ENCODE measurements at places on chromosomes 1 and 21.

- no peak for DNase-seq
Measured at GRCh38 chr1:91548376-91549040, 47.9 kb downstream of the CDC7 start.

DNA sequence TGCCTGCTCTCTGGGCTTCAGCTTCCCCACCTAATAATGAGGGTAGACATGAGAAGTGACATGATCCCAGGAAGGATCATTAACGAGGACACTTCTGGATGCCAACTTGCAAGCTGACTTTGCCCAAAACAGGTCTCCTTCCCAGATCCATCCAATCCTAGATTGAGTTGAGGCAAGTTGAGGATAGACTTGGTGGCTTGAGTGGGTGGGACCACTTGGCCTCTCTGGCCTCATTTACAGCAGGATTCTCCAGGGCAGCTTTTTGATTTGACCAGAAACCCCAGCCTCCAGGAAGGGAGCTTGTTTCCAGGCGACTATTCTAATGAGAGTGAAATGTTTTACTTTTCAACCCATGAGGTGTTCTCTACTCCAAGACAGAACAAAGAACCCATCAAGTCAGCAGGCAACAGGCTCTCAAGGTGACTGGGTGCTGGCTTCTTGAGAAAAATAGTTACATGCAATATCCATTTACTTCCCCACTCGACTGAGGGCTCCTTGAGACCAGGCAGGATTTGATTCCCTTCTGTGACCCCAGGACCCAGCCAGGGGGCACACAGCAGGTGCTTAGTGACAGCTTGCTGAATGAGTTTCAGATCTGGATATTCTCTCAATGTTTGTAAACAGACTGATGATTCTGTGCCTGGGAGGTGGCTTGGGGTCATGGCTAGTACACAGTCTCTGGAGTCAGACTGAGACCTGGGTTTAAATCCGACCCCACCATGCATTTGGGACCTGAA is 128.2 kb downstream of the DMRTB1 start:
- DNase-seq, result no peak

DNA sequence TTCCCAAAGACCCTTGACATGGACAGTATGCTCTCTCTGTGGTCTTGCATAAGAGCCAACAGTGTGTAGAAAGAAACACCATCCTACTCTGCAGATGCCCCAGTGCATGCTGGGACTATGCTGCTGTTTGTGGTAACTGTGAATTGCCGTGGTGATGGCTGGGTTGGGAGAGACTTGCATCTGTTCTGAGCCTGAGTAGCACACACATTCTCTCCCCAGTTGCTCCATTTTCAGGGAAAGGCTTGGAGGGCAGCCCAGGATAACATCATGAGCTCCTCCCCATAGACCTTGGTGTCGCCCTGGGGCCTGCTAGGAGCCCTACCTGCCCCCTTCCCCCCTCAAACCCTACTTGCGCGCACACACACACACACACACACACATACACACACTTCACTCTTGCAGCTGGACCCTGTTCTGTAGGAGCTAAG is 120.9 kb upstream of the IPO9 start:
- no peak for DNase-seq

- no peak for DNase-seq
Measured at GRCh38 chr1:174990382-174990999, 9.3 kb upstream of the CACYBP start.

DNA sequence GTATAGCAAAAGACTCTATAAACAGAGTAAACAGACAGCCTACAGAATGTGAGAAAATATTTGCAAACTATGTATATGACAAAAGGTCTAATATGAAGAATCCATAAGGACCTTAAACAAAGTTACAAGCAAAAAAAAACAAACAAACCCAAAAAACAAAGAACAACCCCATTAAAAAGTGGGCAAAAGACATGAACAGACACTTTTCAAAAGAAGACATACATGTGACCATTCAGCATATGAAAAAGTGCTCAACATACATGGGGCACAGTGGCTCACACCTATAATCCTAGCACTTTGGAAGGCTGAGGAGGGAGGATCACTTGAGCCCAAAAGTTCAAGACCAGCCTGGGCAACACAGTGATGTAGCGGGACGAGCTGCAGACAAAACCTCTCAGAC is 17.9 kb upstream of the OR2B11 start:
- no peak for DNase-seq

- DNase-seq, result no peak
Measured at GRCh38 chr1:117150316-117150715, 28.8 kb upstream of the TRIM45 start.

DNA sequence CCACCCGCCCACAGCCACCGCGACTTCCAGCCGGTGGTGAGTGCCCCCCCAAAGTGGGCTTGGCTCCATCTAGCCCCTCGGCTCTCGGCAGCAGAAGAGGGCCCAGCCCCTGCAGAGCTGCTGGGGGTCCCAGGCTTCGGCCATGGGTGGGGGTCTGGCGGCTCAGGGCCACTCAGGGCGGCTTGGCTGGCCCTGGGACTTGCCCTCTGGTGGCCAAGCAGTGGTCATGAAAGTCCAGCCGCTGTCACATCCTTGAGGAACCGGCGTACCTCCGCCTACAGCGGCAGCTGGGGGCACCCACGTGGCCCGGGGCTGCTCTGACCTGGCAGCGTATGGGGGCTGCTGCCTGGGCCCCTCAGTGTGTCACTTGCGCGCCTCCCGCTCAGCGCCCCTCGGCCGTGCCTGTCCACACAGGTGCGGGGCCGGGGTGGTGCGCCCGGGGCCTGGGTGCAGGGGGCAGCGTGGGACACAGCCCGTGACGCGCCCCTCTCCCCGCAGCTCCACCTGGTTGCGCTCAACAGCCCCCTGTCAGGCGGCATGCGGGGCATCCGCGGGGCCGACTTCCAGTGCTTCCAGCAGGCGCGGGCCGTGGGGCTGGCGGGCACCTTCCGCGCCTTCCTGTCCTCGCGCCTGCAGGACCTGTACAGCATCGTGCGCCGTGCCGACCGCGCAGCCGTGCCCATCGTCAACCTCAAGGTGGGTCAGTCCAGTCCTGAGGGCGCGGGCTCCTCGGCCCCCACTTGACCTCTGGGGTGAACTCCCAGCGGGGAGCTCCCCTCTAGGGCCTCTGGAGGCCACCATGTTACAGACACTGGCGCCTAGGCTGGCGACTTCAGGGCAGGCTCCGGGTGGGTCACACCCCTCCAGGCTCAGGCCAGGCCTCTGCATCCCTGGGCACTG is 32.4 kb downstream of the SLC19A1 start:
- no peak for DNase-seq

GRCh38 chr1:200386416-200386815 is 23.4 kb downstream of the ZNF281 start:
- no peak for DNase-seq

DNA sequence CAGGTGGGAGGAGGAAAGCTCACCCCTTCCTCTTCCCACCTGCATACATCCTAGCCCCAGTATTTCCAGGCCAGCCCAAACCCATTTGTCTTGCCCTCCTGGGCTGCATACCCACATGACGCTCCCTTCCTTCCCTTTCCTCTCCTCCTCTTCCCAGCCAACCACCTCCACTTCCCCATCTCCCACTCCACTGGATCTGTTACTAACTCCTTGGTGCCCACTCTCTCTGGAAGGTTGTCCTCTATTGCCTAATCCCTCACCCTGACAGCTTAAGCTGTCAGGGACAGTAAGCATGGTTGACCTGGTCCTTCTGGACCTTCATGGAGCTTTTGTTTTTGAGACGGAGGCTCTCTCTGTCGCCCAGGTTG is 23.0 kb upstream of the SYNC start:
- no peak for DNase-seq

- no peak for DNase-seq
Measured at GRCh38 chr1:91655912-91656449, 155.3 kb downstream of the CDC7 start.

- DNase-seq, result no peak
Measured at GRCh38 chr1:150964164-150964489, 10.5 kb downstream of the CERS2 start.

DNA sequence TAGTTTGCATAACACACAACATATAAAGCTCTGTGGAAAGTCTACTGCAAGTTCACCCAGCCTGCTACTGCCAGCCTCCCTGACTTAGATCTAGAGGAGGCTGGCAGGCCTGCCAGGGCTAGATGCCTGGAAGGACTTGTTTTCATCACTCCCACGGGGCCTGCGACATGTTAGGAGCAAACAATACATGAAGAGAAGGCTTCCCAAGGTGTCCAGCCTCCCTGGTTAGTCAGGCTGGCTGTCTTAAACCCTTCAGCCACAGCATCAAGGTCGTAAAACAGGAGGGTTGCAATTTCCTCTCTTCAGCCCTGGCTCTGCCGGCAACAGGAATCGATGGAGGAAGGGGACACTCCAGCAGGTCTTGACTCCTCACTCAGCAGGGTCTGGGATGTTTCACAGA is 104.5 kb downstream of the NGF start:
- no peak for DNase-seq

DNA sequence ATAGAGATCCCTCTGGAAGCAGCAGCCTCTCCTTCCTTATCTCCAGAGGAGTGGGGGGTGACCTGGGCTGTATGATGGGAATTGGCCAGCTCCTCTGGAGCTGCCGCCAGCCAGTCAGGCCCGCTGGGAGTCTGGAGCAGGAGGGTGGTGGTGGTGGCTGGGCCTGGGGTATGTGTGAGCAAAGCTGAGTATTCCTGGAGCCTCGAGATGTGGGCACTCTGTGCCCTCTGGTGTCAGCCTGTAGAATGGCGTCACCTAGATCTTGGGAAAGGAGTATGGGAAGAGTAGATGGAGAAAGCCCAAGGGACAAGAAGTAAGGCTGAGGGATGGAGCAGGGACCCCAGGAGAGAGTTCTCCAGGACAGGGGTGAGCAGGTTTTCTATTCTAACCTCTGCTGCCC is 16.0 kb downstream of the VANGL2 start:
- no peak for DNase-seq

- DNase-seq, result no peak
Measured at GRCh38 chr1:205782627-205783432, 7.5 kb upstream of the RAB29 start.

DNA sequence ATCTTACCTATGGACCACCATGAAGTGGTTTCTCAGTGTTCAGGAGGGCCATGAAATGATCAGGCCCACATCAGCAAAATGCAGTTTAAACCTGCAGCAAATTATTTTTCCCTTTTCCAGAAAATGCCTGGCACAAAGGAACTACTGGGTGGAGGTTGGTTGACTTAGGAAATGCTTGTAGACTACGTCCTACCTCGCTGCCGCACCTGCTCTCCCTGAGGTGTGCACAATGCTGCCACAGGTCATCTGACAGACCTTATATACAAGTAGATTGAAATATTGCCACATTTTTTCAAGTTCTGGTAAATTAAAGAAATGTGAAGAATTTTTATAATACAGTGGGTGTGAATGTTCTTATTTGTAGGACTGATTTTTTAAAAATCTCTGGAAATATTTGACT is 166.7 kb upstream of the PDE4B start:
- DNase-seq, result no peak

GRCh38 chr1:14511166-14511680 is 87.3 kb upstream of the KAZN start:
- no peak for DNase-seq

All from stimulated activated CD4-positive, alpha-beta T cell treated with anti-CD3 and anti-CD28 coated beads, Interleukin-1b, Interleukin-23, amount 100 ng/mL, for 1 hour (primary cell).